ENCODE measurements at places on chromosomes 7 and 10. TPM values are rescaled to one million over a fixed set of nuclear protein-coding genes. Genes with fewer than 3 reads are reported as not detected.

SFTPA1 gene
- 0.60 TPM for total RNA-seq

- DNase-seq = no peak
Measured at GRCh38 chr10:103690281-103690680, 165.1 kb downstream of the SH3PXD2A start.

TLL2 gene
- total RNA-seq = 0.17 TPM

- no peak for DNase-seq
Measured at GRCh38 chr7:84506151-84506550, 311.6 kb upstream of the SEMA3A start.

DNA sequence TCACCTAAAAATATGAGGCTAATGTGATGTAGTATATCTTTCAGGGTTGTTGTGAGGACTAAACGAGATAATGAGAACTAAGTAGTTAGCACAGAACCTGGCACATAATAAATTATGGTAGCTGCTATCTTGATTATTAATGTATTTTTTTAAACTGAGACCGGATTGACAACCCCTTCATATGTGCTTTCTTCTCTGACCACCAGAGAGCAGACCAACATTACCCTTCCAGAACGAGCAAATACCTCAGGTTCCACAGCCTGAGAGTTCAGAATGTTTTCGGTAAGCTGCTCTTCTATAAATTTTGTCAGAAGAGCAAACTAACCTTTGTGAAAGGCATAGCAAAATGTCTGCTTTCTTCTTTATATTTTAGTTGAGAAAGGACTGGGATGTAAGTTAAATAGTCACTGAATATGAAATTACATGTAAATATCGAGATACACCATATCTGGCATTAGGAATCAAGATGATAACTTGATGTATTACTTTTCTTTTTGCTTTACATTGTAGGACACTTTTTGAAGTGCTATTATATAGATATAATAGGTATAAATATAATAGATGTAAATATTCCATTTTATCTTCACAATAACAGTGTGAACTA lies 13.6 kb upstream of the BPGM start:
- DNase-seq = no peak

ACTL6B gene
- not detected for total RNA-seq

GRCh38 chr10:73590881-73591799 lies at the start of gene USP54:
TSS of gene USP54 (minus strand) at chr10:73591342. CDS start at chr10:73575658, 15,684 bp downstream.
- DNase-seq = no peak

DNA sequence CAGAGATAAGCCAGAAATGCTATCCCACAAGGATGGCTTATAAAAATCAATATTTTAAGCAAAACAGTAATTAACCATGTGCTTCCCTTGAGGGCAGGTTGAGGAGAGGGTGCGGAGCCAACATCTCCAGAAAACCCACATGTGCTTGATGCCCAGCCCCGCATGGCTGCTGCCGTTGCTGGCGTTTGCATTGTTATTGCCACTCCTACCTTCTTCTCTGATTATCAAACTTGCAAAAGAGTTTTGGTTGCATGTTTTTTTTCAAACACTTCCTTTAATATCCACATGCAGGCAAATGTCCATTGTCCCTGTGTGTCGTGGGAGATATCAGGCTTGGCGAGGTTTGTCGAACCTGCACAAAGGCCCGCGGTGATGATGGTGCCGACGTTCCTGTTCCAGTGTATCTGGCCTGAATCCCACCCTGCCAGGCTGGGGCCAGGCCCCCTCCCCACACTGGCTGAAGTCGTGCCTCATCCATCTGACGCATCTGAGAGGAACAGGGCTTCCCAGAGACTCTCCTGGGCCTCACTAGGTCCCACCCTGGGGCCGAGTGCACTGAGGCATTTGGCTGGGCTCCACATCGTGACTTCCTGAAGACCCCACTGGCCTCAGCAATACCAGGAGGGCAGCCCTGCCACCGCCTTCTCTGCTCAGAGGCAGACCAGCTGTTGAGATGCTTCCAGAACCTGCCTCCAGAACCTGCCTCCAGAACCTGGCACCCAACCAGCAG lies 40.9 kb downstream of the TCERG1L start:
- no peak for DNase-seq

All from mucosa of descending colon (tissue), 3 donors.